ENCODE measurements at places on chromosomes 7 and 10.
A peak's percentile ranks its signal among the peaks of the same experiment; 100 is the strongest.

DNA sequence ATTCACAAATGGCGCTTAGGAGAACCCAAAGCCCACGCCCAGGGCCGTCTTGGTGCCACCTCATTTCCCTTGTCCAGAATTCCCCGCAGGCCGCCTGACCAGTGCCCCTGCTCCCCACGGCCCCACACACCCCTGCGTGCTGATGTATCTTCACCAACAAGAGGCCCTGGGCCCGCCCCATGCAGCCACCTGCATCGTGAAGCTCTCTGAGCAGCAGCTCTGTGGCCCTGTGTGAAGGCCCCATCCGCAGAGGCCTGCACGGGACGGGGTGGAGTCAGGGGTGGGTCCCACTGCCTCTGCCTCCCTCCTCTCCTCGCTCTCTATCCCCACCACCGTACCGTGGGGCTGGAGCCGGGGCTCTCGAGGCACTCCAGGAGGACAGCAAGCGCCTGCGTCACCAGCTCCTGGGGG lies 14.7 kb downstream of the BRAT1 start:
- DNase-seq = no peak
- H3K4me1 ChIP-seq = no peaks in the 10 kb centered on the region
- H3K4me3 ChIP-seq = no peak overlapping the region
- no peaks in the 10 kb centered on the region for H3K27me3 ChIP-seq

DNA sequence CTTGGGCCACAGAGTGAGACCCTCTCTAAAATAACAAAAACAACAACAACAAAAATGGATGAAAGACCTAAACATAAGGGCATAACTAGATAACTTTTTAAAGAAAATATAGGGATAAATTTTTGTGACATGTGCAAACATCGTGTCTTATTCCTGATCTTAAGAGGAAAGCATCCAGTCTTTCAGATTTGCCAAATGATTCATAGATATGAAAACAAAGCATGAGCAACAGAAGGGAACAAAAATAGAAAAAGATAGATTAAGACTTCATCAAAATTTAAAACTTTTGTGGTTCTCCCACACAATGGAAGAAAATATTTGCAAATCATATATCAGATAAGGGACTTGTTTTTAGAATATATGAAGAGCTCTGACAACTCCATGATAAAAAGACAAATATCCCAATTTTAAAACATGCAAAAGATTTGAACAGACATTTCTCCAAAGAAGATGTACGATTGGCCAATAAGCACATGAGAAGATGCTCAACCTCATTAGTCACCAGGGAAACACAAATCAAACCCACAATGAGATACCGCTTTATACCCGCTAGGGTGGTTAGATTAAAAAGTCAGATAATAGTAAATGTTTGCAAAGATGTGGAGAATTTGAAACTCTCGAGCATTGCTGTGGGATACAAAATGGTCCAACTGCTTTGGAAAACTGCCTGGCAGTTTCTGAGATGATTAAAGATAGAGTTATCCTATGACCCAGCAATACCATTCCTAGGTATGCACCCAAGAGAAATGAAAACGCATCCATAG lies 20.3 kb downstream of the PPIF start:
- H3K4me3 ChIP-seq = no peak overlapping the region
- H3K4me1 ChIP-seq = no peaks in the 10 kb centered on the region
- DNase-seq = no peak
- H3K27ac ChIP-seq = no peak overlapping the region
- H3K36me3 ChIP-seq = no peaks in the 10 kb centered on the region
- no peaks in the 10 kb centered on the region for H3K27me3 ChIP-seq

DNA sequence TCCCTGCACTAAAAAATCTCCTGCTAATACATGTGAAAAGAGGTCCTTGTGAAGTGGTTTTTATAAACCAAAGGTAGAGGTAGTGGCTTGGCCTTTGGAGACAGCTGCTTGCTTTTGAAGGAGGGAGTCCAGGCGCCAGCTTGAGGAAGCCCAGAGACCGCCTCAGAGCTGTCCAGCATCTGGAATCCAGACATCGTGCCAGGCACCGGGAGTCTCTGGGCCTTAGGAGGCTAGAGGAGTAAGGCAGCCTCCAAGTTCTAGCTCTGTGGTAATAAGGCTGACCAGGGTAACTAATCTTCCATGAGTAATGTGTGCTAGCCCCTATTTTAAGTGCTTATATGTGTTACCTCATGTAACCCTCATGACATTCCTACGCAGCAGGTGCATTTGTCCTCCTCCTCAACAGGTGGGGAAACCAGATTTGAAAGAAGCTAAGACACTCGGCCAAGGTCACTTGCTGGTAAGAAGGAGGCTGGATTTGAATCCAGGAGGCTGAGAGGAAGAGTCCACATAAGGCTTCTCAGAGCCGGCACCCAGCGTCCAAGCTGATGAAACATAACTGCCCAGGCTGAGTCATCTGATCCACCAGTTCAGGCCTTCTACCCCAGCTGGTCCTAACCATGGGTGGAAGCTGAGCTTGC lies 26.1 kb downstream of the PRLHR start:
- H3K4me1 ChIP-seq = no peaks in the 10 kb centered on the region
- H3K36me3 ChIP-seq = no peaks in the 10 kb centered on the region
- H3K27me3 ChIP-seq = no peaks in the 10 kb centered on the region
- H3K4me3 ChIP-seq = no peak overlapping the region
- H3K27ac ChIP-seq = no peak overlapping the region
- DNase-seq = no peak

DNA sequence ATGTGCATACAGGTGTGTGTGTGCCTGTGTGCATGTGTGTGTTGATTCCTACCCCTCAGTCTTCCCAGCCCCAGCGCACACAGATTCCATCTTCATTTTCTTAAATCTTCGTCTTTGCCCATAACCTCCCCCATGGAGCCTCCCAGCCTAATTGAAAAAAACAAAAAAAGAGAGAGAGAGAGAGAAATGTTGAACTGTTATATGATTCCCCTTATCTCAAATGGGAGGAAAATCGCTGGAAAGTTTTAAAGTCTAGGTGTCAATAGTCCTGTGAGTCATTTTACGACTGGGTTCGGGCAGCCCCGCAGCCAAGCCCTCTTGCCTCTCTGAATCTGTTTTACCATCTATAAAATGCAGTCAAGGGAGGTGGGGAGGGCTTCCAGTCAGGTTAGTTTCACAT lies 60.9 kb downstream of the SPOCK2 start:
- no peak for DNase-seq
- no peaks in the 10 kb centered on the region for H3K4me1 ChIP-seq

GRCh38 chr10:21519941-21520436 lies 5.5 kb downstream of the SKIDA1 start:
- peak overlapping the region; percentile 88 for H3K4me3 ChIP-seq
- peak overlapping the region; percentile 69 for H3K27ac ChIP-seq
- H3K27me3 ChIP-seq = no peaks in the 10 kb centered on the region
- no peaks in the 10 kb centered on the region for H3K36me3 ChIP-seq
- peak; percentile 54 for DNase-seq
- H3K4me1 ChIP-seq = peaks cover 15% of the 10 kb centered on the region

DNA sequence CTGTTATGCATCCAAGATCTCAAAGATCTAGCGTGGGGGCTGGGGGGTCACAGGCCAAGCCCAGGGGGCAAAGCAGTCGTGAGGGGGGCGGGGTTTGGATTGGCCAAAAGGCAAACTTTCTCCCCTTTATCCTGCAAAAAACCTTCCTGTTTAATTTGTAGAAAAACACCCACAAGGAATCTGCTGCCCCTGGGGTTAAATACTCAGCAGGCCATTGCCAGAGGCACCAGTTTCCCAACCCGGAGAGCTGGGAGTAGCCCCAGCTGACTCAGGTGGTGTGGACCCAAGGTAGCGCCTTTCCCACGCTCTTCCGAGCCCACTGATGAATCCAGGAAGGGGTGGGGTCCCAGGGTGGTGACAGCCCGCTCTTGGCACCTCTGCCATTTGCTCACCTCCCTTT lies 21.4 kb downstream of the KCP start:
- H3K4me3 ChIP-seq = no peak overlapping the region
- DNase-seq = no peak
- no peaks in the 10 kb centered on the region for H3K27me3 ChIP-seq
- H3K27ac ChIP-seq = no peak overlapping the region
- no peaks in the 10 kb centered on the region for H3K36me3 ChIP-seq
- no peaks in the 10 kb centered on the region for H3K4me1 ChIP-seq

GRCh38 chr10:126065751-126066377 lies 169.5 kb downstream of the FANK1 start:
- H3K4me1 ChIP-seq = peaks cover 25% of the 10 kb centered on the region
- DNase-seq = no peak
- no peak overlapping the region for H3K4me3 ChIP-seq
- H3K27me3 ChIP-seq = no peaks in the 10 kb centered on the region
- no peak overlapping the region for H3K27ac ChIP-seq

All from ascending aorta (tissue), 2 donors.